ENCODE measurements at places on chromosomes 11 and 22. TPM values are rescaled to one million over a fixed set of nuclear protein-coding genes. Genes with fewer than 3 reads are reported as not detected.

- H3K4me3 ChIP-seq = no peak overlapping the region
- no peak overlapping the region for H3K27ac ChIP-seq
- DNase-seq = no peak
- H3K36me3 ChIP-seq = no peaks in the 10 kb centered on the region
- no peaks in the 10 kb centered on the region for H3K4me1 ChIP-seq
Measured at GRCh38 chr11:131906963-131907362, 536.5 kb downstream of the NTM start.

DNA sequence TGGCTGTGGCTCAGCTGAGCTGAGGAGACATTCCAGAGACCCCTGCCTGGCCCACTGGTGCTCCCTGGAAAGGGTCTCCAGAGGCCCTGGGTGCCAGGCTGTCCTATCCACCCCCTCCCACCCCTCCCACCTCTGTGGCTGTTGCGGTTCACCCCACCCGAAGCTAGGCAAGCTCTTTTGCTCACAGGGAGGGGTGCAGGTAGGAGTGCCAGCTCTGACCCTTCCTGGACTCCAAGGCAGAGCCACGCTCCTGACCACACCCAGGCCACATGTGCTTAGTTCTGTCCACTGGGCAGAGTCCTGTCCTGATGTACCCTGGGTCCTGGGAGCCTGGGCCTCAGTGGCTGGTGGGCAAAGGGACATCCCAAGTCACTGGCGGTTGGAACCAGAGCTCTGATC, 16.4 kb downstream of the IL17REL start:
- H3K4me3 ChIP-seq = no peak overlapping the region
- peak overlapping the region; percentile 58 for H3K27ac ChIP-seq
- H3K36me3 ChIP-seq = no peaks in the 10 kb centered on the region
- peak; percentile 70 for DNase-seq
- peaks cover 12% of the 10 kb centered on the region for H3K27me3 ChIP-seq
- H3K4me1 ChIP-seq = peaks cover 24% of the 10 kb centered on the region

Gene TSPAN4
- total RNA-seq = 34.8 TPM

Gene PLEKHA7
- 243 TPM for total RNA-seq

GRCh38 chr22:41672780-41673509, 15.7 kb downstream of the SNU13 start:
- no peak overlapping the region for H3K27ac ChIP-seq
- no peaks in the 10 kb centered on the region for H3K36me3 ChIP-seq
- H3K27me3 ChIP-seq = no peaks in the 10 kb centered on the region
- no peak overlapping the region for H3K4me3 ChIP-seq
- no peaks in the 10 kb centered on the region for H3K4me1 ChIP-seq

GRCh38 chr11:64100782-64101353, 65.0 kb downstream of the MACROD1 start:
- no peak for DNase-seq
- no peaks in the 10 kb centered on the region for H3K36me3 ChIP-seq
- H3K4me3 ChIP-seq = no peak overlapping the region
- H3K27me3 ChIP-seq = no peaks in the 10 kb centered on the region
- no peak overlapping the region for H3K27ac ChIP-seq

GRCh38 chr11:94732617-94733281, 35.4 kb upstream of the AMOTL1 start:
- H3K4me1 ChIP-seq = no peaks in the 10 kb centered on the region
- H3K27ac ChIP-seq = peak overlapping the region; percentile 41
- DNase-seq = no peak
- no peak overlapping the region for H3K4me3 ChIP-seq
- H3K36me3 ChIP-seq = no peaks in the 10 kb centered on the region
- peaks cover 66% of the 10 kb centered on the region for H3K27me3 ChIP-seq

DNA sequence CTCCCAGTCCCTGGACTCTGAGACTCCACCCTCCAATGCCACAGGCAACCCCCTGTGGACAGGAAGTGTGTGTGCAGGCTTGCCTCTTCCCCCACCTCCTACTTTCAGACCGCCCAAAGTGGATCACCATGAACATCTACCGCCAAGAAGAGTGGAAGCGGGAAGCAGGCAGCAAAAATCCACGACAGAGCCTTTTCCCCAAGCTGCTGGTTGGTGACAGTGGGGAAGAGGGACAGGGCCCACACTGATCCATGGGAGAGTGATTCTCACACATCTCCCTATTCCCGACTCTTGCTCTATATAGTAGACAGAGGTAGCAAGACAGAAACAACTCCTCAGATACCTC, 53.4 kb upstream of the SPATA19 start:
- no peaks in the 10 kb centered on the region for H3K4me1 ChIP-seq
- no peaks in the 10 kb centered on the region for H3K36me3 ChIP-seq
- H3K27ac ChIP-seq = no peak overlapping the region
- H3K4me3 ChIP-seq = no peak overlapping the region
